ENCODE measurements at places on chromosomes 5 and 9.

DNA sequence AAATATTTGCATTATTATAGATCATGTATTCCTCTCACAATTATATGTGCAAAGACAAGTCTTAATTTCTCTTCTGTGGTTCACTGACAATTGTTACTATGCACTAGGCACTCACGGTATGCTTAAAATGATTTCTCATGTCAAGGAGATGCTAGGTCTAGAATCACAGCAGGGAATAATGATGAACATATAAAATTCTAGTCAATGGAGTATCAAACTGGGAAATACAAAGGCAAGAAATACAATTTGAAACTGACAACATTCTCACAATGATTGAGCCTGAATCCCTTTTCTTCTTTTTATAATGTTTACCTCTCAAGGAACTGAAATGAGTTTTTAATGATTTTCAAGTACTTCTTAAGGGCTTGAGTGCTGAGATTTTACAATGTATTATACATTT lies 302.3 kb upstream of the GRAMD2B start:
- no peak for DNase-seq

DNA sequence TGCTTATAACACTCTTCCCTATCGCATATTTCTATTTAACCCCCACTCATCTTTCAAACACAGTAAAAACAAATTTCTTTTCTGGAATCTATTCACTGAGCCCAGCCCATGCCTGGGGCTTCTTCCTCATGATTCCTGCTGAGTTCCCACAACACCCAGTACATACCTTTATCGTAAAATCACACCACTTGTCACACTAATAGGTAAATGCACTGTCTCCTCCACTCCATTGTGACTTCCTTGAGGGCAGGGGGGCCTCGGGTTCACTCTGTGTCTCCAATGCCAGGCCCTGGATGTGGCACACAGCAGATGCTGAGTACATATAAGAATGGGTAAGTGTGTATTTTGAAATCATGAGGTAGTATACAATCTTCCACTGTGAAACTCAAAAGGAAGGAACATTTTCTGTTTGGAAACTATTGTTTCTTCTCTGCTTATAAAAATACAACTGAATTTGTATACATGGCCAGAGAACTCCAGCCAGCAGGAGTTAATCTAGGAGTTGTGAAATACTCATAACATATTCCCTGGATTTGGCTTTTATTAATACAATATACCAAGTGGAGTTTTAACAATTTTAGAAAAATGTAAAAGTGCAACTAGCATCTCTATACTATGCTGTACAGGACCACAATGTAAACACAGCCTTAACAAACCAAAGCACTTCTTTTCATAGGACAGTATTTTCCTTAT lies 7.2 kb downstream of the PLK2 start:
- DNase-seq, result no peak

- no peak for DNase-seq
Measured at GRCh38 chr5:72245951-72246532, 74.0 kb downstream of the MRPS27 start.

DNA sequence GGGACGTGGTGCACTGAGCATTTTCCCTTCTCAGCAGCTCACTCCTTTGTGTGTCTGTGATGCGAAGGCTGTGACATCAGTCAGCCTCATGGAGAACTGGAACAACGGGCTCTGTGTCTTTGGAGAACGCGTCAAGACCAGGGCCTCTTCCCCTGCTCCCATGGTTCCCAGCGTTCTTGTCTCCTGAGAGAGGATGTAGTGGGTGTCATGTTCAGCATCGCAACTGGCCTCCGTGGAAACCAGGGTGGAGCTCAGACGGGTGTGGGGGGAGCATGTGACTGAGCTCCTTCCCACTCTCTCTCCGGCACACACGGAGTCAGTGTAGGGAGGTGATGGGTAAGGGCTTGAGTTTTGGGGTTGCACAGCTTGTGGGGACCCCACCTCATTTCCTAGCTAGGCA lies 59.7 kb downstream of the TENT4A start:
- DNase-seq, result no peak

All from uterus (tissue), 4 donors.